GM04503 (cell line): ENCODE measurements at places on chromosomes 2 and 18.
A peak's percentile ranks its signal among the peaks of the same experiment; 100 is the strongest.

- no peak for DNase-seq
Measured at GRCh38 chr2:40773291-40773690, 321.4 kb upstream of the SLC8A1 start.

DNA sequence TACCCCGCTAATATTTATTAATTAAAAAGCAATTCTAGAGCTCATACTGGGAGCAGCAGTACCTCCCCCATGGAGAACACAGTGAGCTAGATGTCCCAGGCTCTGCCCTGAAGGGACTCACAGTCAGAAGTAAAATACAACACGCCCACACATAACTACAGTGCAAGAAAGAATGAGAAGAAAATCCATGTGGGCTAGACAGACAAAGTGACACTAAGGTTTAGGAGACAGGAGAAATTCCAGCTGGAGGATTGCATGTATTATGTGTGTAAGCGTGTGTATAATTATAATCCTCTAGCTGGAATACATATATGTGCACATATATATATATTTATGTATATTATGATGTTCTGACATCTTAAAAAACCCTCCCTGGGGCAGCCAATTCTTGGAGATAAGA, 15.7 kb downstream of the SOWAHC start:
- DNase-seq = no peak

GRCh38 chr2:17759805-17760204, 5.9 kb downstream of the GEN1 start:
- no peak for DNase-seq

GRCh38 chr2:22893761-22894517, 491.0 kb upstream of the KLHL29 start:
- no peak for DNase-seq

DNA sequence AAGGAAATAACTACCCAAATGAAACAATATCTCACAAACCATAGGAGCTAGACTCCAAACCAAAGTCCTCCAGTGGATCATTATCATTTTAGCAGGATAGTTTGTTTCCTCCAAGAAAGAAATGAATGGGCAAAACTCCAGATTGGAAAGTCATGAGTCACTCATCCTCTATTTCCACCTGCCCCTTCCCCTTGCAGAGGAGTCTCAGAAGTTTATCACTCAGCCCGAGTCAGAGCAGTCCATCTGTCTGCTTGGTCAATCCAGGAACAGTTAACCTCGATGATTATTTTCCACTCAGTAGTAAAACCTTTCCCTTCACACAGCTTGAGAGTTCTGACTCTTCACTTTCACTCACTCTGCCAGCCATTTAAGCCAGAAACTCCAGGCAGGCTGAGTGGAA, 462.2 kb downstream of the BCL11A start:
- no peak for DNase-seq

- DNase-seq = no peak
Measured at GRCh38 chr2:236672606-236673005, 103.0 kb downstream of the ACKR3 start.

DNA sequence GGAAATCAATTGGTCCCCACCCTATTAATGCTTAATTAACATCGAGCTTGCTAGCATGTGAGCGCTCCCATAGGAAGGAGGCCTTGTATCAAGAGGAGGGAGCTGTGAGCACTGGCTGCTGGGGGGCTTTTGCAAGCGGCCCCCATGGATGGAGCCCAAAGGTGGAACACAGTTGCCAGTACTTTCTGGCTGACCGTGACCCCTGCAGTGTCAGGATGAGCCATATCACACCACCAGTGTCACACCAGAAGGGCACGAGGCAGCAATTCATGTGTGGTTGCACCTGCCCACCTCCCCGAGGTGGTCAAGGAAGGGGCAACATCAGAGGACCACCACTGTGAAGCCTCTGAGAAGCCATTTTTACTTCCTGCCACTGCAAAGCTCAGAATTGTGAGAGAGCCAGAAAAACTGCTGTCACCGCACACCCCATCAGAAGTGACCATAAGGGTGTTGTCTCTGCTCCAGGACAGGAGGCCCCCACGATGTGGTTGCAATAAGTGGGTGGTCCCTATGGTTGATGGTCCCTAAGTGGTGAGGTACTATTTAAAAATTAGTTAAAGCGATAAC, 99.8 kb upstream of the RAB6C start:
- no peak for DNase-seq

GRCh38 chr18:70421471-70422390, 132.9 kb downstream of the SOCS6 start:
- peak; percentile 91 for DNase-seq

DNA sequence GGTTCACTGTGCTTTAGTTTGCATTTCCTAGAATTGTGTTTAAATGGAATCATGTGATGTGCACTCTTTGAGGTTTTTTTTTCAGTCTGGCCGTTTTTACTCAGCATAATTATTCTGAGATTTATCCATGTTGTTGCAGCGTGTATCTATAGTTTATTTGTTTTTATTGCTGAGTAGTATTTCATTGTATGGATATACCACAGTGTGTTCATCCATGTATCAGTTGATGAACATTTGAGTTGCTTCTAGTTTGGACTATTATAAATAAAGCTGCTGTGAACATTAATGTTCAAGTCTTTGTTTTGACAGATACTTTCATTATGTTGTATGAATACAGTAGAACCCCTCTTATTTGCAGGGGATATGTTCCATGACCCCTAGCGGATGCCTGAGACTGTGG, 39.1 kb downstream of the TRAF3IP1 start:
- no peak for DNase-seq

DNA sequence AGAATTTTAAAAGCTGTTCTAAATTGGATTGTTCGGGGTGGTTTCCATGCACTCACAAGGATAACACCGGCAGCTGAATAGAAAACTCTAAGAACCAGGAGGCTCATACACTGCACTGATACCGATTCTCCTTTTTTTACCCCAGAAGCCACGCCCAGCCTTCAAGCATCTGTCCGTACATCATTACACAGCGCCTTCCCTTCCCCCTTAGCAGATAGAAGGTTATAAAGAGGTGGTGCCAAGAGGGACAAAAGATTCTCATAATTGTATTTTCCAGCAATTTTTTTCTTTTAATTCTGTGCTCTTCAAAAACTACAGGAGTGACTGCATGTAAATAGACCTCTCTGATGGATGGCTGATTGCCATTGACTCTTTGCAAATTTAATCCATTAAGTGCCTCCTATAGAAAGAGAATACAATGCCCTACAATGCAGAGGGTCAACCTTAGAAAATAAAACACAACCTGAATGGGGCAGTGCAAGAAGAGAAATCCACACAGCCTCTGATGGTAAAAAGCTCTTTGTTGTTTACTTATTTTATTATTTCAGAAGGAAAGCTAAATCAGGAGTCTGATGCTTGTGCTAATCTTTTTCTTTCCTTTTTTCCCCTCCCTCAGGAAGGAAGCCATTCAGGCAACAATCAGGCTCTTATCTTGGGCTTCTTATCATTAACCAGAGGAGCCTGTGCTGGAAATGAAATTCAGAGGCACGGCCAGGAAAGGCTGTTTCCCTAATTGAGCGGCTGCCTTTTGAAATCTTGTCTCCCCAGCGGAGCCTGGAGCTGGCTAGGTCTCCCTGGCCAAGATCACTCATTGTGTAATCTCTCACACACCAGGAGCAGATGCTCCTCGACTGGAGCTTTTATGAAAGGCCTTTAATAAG, 198.9 kb upstream of the NABP1 start:
- no peak for DNase-seq

- no peak for DNase-seq
Measured at GRCh38 chr18:45658756-45659155, 43.5 kb downstream of the SLC14A2 start.

- no peak for DNase-seq
Measured at GRCh38 chr18:77255426-77256105, 5.9 kb downstream of the GALR1 start.

- DNase-seq = no peak
Measured at GRCh38 chr18:75135158-75135725, 73.7 kb downstream of the PTGR3 start.
